Mammary microvascular endothelial cell (primary cell): ENCODE measurements at places on chromosomes 3 and 15. TPM values are rescaled to one million over a fixed set of nuclear protein-coding genes. Genes with fewer than 3 reads are reported as not detected.

KLHL6 gene
- 12.3 and 14.0 TPM in 2 replicates for total RNA-seq

IMPG2 gene
- under 0.01 and 0.07 TPM in 2 replicates for total RNA-seq

TMEM207 gene
- total RNA-seq = not detected in 2 replicates

AHSG gene
- total RNA-seq = not detected in 2 replicates

NR2E3 gene
- total RNA-seq = 0.13 TPM in 1 of 2 replicates, not detected in the other

EPHB3 gene
- not detected in 2 replicates for total RNA-seq
